ENCODE measurements at places on chromosomes 5 and 9.

GRCh38 chr9:91564081-91564670, 140.5 kb upstream of the NFIL3 start:
- no peak for DNase-seq

GRCh38 chr5:31120642-31120948, 72.9 kb upstream of the CDH6 start:
- DNase-seq, result no peak

GRCh38 chr5:118529361-118530144, 458.8 kb downstream of the DTWD2 start:
- DNase-seq, result no peak

GRCh38 chr5:134509308-134510040, 16.0 kb upstream of the JADE2 start:
- DNase-seq, result no peak

DNA sequence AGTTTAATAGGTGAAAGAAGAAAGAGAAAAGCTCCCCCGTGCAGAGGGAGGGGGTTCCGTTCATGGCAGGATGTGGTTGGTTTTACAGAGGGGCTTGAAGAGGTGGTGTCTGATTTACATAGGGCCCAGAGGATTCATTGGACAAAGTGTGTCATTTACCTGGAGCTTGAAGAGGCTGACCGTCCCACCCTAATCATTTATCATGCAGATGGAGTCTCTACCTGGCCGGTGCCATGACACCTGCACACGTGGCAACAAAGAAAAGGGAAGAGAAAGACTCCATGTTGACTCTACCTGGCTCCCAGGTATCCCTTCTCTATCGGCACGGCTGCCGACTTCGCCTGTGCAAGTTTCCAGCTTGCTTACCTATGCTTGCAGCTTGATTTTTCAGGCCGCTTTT, 35.3 kb upstream of the PRRC2B start:
- DNase-seq, result no peak

- no peak for DNase-seq
Measured at GRCh38 chr9:123727332-123727731, 202.6 kb downstream of the DENND1A start.

DNA sequence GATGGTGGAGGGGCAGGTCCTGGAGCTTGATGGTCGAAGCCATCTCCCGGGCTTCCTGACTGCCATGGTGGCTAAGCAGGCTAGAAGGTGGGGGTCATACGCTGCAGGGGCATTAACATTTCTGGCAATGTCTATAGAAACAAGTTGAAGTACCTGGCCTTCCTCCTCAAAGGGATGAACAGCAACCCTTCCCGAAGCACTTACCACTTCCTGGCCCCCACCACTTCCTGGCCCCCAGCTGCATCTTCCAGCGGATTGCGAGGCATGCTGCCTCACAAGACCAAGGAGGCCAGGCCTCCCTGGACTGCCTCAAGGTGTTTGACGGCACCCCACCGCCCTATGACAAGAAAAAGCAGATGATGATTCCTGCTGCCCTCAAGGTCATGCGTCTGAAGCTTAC, 97.0 kb upstream of the MOCS2 start:
- DNase-seq, result no peak

GRCh38 chr5:113380807-113381326, 53.9 kb downstream of the TSSK1B start:
- DNase-seq, result no peak

DNA sequence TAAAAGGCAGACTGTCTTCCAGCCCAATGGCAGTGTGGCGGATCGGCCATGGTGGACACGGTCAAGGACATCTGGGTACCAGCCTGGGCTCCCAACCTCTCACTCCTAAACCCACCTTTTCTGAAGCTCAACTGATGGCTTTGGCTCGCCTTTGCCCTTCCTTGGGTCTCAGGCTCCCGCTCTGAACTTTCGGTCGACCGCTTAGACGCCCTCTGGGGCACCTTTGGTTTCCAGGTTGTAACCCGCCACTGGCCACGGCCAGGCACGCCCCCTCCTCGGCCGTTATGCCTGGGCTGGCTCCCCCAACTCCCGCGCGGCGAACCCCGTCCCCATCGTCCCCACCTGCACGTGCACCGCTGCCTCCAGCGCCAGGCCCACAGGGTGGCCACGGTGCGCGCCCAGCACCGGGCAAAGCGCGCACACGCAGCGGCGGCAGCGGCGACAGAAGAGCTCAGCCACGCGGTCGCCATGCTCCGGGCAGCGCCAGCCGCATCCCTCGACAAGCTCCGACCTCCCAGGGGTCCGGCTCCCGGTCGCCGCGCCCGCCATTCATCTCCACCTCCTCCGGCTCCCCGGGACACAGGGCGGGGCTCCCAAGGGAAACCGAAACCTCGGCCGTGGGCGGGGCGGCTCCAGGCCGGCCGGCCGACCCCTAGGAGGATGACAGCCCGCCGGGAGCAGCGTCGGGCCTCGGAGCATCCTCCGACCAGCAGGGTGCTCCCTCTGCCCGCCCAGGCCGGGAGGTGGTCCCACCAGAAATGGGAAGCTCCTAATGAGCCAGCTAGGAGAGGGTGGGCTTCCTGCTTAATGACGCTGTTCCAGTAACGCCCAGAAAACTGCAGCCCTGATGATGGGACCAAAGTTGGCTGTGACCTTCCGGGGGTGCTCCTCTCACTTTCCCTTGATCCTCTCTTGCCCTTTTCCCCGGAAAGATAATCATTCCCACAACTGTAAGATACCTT, at the start of gene TRIM14:
Gene TRIM14 (minus strand): TSS at position 583 of the 962 bp plus-strand sequence. CDS start 34 bp downstream, at position 549.
- DNase-seq, result peak; percentile 72

DNA sequence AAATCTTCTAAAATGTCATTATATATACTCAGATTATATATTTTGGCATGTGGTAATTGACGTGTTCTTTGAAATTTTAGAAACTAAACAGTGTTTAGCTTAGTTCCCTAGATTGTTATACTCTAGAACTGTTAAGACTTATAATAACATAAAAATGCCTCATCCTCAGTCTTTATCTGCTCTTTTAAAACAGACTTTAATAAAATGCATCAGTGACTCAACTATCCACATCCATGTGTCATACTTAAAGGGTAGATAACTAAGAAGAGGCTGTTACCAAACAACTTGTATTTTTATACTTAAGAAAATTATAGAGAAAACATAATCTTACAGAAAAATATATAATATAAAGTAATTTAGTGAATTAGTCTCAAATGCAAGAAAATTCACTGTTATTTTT, 15.2 kb downstream of the NFIL3 start:
- DNase-seq, result no peak

- DNase-seq, result no peak
Measured at GRCh38 chr5:59789197-59789596, 104.3 kb downstream of the PDE4D start.

- no peak for DNase-seq
Measured at GRCh38 chr5:96530901-96531300, 97.9 kb upstream of the PCSK1 start.

DNA sequence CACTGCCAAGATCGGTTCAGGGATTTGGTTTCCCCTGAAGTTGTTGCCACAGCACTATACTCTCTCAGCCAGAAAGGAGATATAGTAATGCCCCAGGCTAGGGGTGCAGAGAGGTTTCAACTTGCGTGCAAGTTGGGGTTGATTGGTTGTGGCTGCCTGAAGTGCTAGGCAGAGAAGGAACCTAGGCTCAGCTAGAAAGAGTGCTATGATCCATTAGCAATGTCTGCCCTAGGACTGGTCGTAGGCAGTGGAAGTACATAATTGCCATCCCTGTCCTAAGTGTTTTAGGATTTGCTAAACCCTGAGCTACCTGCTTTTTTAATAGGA, 136.6 kb upstream of the SMIM23 start:
- no peak for DNase-seq

- no peak for DNase-seq
Measured at GRCh38 chr9:104858271-104858670, 69.7 kb downstream of the ABCA1 start.

- no peak for DNase-seq
Measured at GRCh38 chr5:157594257-157594656, 18.7 kb upstream of the ADAM19 start.

- no peak for DNase-seq
Measured at GRCh38 chr5:33041586-33041985, 330.5 kb downstream of the NPR3 start.

GRCh38 chr5:60382716-60383115, 317.2 kb downstream of the DEPDC1B start:
- DNase-seq, result no peak

- no peak for DNase-seq
Measured at GRCh38 chr9:86600291-86600690, 246.1 kb upstream of the TUT7 start.

- DNase-seq, result no peak
Measured at GRCh38 chr9:38296807-38297206, 95.7 kb upstream of the ALDH1B1 start.

- DNase-seq, result no peak
Measured at GRCh38 chr5:136382071-136382470, 16.7 kb upstream of the TRPC7 start.

DNA sequence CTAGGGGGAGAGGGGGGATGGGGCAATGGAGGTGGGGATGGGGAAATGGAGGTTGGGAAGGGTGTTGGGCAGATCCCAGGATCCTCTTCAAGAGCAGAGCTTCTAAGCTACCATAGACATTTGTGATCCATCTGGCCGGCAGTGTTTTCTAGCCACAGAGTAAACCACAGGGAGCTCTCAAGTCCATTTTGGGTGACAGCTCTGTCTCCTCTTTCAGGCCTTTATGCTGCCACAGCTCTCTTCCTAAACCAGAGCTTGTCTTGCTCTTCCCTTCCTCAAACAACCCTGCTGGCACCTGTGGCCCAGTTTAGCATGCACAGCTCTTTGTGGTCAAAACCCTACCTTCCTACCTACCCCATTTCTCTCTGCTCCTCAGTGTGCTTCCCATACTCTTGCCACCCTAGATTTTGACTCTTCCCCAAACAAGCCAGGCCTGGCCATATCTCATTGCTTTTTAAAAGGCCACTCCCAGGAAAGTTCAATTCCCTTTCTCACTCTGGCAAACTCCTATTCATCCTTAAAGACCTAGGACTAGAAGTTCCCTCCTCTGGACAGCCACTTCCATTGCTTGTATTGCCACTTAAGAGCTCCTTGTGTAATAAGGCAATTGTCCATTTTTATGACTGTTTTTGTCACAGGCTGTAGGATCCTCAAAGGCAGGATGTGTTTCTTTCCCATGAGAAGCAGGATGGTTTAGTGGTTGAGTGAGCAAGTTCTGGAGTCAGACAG, 84.3 kb upstream of the PANK3 start:
- DNase-seq, result no peak

- DNase-seq, result no peak
Measured at GRCh38 chr5:159547466-159548195, 217.3 kb upstream of the IL12B start.

- no peak for DNase-seq
Measured at GRCh38 chr9:35579130-35579529, 25.9 kb upstream of the TESK1 start.

GRCh38 chr5:88778736-88779135, 104.2 kb downstream of the MEF2C start:
- DNase-seq, result no peak

DNA sequence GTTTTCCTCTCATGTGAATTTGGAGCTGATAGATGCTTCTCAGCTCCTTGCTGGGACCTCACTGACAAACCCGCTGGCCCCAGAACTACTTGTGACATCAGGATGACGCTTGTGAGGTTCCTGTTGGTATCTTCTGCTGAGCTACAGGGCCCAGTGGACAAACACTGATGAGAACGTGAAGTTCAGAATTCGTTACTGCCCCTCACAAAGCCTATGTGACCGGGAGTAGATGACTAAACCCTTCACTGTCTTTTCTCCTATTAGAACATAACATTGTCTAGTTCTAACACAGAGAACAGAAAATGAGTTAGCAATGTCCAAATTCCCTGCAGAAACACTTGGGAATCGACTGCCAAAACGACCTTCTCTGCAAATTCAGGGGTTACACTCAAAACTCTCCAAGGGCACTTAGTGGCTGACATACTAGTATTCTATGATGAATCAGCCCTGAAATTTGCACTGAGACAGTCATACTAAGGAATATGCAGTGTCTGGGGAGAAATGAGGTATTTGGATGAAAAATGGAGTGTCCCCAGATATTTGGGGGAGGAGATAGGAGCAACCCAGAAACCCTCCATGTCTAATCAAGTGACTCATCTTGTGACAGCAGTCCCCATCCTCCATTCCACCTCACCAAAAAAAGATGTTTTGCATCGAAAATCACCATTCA, 143.2 kb upstream of the TRIM32 start:
- no peak for DNase-seq

DNA sequence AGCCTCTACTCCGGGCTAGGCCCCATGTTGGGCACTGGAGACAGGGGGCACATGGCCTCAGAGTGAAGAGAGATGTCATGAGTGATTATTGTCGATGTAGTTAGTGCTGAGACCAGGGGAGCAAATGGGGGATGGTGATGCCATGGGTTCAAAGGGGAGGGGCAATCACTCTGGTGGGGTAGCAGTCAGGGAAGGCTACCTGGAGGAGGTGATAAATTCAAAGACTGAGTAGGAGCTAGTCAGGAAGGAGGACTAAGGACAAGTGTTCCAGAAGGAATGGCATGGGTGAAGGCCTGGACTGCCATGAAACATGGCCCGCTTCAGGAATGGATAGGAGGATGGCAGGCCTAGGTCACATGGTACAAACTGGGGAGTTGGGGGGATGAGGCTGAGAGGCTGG, 41.6 kb downstream of the C9orf50 start:
- no peak for DNase-seq

DNA sequence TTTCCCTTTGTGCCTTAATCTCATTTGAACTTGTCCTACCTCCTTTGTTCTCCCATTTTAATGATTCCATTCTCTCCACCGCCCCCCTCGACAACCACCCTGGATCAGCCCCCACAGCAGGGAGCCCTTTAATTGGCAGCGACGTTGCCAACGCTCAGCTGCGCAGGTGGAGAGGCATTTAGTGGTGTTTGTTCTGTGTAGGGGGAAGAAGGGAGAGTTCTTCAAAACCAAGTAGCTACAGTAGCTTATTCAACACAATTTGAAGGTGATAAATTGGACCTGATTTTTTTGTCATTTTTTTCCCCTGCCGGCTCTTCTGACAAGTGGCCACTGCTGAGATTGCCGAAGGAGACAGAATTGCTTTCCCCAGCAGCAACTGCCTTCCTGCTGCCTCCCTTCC, 499.1 kb downstream of the CDK5RAP2 start:
- no peak for DNase-seq

DNA sequence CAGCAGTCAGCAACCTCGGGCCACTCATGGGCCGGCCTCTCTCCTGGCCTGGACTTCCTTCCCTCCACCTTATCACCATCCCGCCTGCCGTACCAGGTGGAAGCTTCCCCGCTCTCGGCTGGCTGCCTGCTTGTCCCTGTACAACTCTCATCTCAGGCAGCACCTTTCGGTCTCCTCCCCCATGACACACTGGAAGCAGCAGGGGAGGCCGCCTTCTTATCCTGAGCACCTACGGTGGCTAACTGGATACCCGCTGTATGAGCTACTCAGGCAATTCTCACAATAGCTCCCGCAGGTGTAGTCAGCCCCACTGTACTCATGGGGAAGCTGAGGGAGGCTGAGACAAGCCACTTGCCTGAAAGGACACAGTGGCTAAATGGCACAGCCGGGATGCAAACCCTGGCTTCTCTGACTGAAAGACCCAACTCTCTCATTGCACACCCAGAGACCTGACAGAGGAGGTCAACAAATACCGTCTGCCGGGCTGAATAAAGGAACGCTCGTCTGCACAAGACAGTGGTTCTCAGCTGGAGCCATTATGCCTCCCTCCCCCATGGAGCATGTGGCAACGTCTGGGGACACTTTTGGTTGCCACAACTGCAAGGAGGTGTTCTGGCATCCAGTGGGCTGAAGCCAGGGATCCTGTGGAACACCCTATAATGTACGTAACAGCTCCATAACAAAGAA, 9.6 kb downstream of the STK10 start:
- peak; percentile 43 for DNase-seq
